SJSA1 (cell line): ENCODE measurements at places on chromosomes 11 and 22.

- DNase-seq = no peak
Observed at GRCh38 chr11:14653090-14653489, 9.5 kb downstream of the PDE3B start.

GRCh38 chr22:19795617-19796008 is 35.0 kb downstream of the TBX1 start:
- DNase-seq = no peak

DNA sequence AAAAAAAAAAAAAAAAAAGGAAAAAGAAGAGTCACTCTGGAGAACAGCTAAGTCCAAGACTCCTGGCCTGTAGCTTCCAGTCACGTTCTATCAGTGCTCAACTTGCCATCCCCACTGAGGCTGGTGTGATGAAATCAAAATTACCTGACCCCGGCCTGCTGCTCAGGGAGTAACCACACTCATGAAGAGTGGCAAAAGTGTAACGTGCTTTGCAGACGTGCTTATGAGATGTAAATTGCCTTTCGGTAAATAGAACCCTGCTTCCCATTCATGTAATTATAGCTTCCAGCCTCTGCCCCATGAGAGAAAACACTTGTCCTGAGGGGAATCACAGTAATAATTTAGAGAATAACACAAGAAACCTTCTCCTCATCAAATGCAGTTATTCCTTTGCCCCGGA is 28.2 kb upstream of the CHKA start:
- no peak for DNase-seq

DNA sequence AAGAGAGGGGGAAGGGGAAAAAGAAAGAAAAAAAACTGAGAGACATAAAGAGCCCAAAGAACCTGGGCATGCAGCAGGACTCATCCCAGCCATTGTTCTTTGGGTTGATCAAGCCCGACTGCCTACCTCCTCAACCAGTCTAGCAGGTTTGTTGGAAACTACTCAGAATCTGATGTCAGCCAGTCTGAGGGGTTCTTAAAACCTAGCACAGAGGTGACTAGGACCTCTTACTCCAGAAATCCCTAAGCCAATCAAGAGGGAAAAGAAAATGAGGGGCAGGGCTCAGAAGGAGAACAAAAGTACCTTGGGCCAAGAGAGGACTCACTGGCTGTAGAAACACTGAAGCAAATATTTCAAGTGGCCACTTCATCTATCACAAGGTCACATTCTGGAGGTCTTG is 228.0 kb downstream of the AASDHPPT start:
- DNase-seq = no peak

DNA sequence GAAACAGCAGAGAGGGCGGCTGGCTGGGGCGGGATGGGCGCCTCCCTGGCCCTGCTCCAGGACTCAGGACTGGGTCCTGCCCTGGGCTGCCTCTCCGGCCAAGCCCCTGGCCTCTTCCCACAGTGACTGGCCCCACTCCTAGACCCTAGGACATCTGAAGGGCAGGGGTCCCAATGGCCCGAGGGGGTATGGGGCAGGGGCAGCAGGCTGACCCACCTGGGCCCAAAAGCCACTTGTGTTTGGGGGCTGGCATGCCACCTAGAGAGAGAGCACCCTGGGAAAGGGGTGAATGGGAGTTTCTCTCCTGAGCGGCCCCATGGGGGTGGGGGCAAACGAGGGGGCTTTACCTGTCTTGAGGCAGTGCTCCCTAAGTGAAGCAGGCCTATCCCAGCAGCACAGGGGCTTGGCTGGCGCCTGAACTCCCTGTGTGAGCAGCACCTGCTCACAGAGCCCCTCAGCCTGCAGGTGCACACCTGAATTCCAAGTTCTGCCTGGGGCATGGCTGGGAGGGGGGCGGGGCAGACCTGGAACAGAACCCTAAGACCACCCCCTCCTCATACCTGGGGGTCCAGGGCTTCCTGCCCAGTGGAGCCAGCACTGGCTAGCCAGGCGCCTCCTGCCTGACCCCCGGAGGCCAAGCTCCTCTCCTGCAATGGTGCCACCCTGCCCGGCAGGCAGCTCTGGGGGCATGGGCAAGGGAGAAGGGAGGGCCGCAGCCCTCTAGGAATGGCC is 16.9 kb downstream of the DUSP8 start:
- DNase-seq = no peak

GRCh38 chr11:20159466-20160381 is 551 bp downstream of the DBX1 start:
- no peak for DNase-seq

- no peak for DNase-seq
Observed at GRCh38 chr22:24134090-24134846, 47.0 kb upstream of the SUSD2 start.

- peak; percentile 60 for DNase-seq
Observed at GRCh38 chr22:25202290-25202921, 2.7 kb downstream of the CRYBB3 start.

DNA sequence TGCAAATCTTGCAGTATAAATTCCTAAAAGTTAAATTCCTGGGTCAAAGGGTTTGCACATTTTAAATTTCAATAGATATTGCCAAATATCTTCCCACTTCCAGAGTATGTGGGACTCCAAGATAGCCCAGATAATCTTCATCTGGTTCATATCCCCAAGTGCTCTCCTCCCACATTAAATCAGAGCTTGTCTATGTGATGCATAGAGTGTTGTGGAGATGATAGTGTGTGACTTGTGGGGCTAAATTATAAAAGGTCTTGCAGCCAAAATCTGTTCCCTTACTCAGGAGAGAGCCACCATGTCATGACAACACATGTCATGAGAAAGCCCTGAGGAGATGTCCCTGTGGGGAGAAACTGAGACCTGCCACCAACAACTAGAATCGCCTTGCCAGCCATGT is 39.9 kb upstream of the TEAD1 start:
- no peak for DNase-seq

GRCh38 chr11:8384199-8384821 is 120.6 kb upstream of the LMO1 start:
- DNase-seq = peak; percentile 4

DNA sequence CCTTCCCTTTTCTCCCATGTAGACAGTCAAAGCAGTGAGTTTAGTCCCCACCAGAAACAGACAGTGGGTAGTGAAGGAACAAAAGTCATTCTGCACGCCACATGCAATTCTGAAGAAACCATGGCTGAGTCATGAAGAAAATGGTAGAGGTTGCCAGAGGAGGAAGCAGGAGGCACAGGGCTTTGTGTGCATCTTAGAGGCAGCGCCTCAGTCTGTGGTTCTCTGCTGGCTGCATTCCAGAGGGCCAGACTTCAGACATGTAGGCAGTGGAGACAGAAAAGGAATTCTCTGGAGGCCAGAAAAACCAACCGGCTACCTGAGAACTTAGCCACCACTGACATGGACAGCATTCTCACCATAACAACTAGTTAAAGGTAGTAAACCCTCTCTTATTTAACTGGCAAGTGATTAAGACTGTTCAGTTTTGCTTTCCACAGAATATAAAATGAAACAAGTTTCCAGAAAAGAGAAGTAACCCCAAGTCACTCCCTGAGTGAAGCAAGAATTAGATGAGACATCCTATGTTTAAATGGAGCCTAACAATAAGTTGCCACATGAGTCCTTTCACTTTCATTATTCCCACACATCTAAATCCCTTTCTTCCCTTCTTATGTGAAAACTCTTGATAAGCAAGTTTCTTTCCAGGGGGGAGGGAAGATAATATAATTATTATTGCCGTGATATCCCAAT is 556.1 kb downstream of the SOX6 start:
- DNase-seq = peak; percentile 55

GRCh38 chr11:66150140-66150539 is 80.1 kb downstream of the PACS1 start:
- DNase-seq = no peak

GRCh38 chr11:6655020-6655789 is 404 bp downstream of the DCHS1 start:
- DNase-seq = no peak

DNA sequence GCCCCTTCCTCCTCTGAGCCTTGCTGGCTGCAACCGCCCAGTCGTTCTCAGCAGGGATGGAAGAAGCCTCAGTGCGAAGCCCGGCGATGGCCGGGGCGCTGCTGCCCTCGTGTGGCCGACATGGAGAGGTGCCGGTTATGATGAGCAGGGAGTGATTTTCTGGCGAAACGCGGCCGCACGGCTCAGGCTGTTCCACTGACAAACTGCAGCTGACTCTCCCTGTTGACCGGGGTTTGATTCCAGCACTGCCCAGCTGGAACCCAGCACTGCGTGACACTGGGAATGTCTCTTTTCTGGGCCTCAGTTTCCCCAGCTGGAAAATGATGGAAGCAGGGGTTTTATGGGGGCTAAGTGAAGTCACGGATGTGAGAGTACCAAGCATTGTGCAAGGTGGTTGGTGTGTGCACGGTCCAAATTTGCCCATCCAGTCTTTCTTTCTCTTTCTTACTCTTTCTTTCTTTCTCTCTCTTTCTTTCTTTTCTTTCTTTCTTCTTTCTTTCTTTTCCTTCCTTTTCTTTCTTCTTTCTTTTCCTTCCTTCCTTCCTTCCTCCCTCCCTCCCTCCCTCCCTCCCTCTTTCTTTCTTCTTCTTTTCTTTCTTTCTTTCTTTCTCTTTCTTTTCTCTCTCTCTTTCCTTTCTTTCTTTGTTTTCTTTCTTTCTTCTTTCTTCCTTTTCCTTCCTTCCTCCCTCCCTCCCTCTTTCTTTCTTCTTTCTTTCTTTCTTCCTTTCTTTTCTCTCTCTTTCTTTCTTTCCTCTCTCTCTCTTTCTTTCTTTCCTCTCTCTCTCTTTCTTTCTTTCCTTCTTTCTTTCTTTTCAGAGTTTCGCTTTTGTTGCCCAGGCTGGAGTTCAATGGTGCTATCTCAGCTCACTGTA is 25.8 kb upstream of the MPPED1 start:
- peak; percentile 73 for DNase-seq

GRCh38 chr11:33001751-33002542 is 13.7 kb upstream of the DEPDC7 start:
- no peak for DNase-seq

- DNase-seq = peak; percentile 81
Observed at GRCh38 chr11:47918882-47919495, 61.4 kb upstream of the PTPRJ start.

- no peak for DNase-seq
Observed at GRCh38 chr22:45462034-45462655, 40.5 kb upstream of the FBLN1 start.

GRCh38 chr22:23525510-23525909 is 54.6 kb downstream of the IGLL1 start:
- no peak for DNase-seq

DNA sequence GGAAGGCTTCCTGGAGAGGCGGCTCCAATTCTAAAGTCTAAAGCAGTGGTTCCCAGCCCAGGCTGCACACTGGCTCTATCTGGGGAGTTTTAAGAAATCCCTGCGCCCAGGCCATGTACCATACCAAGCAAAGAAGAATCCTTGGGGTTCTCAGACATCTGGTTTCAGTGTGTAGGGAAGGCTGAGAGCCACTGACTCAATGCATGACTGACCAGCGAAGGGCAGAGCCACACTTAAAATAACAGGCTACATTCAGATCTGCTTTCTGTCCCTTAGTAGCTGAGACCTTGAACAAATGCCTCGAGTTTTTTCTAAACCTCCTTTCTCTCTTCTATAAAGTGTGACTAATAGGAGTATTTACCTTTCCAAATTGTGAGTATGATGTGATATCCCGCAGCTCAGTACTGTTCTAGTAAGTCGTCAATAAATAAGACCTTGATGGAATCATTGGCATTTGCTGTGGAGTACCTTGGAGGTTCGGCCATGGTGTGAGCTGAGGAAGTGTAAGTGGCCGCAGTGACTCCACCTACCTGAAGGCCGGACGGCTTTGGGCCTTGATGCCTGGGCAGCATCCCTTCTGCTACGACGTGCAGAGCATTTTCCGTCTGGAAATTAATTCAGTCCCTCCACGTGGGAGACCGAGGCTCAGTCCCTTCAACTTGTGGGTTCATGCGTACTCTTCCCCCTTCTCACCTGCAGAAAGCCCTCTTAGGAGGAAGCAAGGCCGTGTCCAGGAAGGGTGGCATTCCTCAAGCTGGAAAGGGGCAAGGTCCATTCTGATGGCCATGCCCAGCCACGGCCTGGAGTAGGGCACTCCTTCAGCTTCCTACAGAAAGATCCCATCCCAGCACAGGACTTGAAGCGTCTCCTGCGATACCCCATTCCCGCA is 25.1 kb downstream of the GLB1L2 start:
- no peak for DNase-seq

DNA sequence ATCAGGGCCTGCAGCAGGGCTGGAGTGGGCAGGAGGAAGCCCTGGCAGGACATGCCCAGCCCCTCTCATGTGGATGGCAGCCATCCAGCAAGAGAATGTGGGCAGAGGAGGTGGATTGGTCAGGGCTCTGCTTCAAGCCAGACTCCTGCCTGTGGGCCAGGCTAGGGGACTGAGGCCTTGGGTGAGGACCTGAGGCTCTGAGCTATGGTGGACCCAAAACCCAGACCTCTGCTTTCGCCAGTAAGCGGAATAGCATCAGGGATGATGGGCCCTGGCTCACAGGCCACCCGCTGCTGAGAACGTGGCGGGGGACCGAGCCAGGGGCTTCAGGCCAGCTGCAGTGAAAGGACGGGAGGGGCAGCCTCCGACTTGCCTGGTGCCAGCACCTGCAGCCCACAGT is 57.4 kb downstream of the LINC01488 start:
- DNase-seq = no peak

- no peak for DNase-seq
Observed at GRCh38 chr11:76773921-76774361, 9.2 kb upstream of the TSKU start.

DNA sequence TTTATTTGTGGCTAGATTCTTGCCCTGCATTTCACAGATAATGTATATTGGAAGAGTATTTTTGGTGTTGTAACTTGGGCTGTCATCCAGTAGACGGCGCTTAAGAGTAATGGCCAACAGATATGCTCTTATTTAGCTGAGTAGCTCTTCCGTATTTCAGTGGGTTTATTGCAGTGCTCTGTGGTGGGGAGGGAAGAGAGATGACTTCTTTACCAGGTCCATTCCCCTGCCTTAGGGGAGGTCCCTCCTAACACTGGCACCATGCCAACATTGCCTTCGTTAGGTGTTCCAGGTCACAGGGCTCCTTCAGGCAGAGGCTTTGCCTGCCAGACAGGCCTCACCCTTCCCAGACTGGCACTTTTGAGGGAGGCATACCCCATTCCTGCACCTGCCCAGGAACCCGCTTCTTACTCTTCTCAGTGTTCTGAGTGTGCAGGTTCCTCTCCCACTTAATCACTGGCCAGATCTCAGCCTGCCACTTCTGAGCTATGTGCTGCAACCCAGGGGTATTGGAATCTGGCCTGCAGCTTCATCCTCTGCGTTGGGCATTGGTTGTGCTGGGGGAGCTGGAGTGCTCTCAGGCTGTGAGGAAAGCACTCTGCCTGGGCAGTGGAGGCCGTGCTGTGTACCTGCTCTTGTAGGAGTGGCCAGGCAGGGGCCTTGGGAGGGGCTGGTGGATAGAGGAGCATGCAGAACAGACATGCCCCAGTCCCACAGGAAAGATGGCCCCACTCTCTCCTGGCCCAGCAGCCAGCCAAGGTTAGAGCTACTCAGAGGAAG is 29.4 kb upstream of the SLN start:
- DNase-seq = no peak

DNA sequence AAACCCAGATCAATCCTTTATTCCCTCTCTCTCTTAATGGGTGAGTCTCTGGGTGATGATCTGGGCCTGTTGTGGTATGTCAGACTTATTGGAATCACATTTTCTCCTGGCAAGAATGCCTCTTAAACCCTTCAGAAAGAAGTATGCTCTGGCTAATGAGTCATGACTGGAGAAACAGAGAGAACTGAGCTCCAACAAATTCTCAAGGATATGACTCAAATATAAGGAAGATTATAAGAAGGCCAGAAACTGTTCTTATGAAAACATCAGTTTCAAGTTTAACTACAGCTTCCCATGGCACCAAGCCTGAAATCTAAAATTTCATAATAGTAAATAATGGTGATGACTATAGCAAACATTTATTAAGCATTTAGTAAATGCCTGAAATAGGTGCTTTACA is 83.9 kb downstream of the OR5AK2 start:
- DNase-seq = no peak
